ENCODE measurements at places on chromosomes 2 and 18. TPM values are rescaled to one million over a fixed set of nuclear protein-coding genes. Genes with fewer than 3 reads are reported as not detected.

GRCh38 chr18:37674570-37674969 is 109.0 kb upstream of the CELF4 start:
- no peak for DNase-seq

DNA sequence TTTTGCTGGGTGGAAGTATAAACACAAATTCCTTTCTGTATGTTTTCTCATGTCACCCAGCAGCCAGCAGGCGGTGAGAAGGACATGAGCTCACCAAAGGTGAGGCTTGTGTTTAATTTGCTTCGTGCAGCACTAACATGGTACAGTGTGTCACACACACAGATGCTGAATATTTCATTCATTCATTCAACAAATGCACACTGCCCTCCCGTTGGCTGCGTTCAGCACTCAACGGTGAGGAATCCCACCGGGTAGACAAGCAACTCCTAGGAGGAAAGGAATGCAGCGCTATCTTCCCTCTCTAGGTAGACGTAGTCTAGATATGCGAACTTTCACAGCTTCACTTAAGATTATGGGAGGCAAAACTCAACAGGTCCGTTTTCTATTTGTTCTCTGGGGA is 85.1 kb downstream of the LONRF2 start:
- DNase-seq: no peak

DNA sequence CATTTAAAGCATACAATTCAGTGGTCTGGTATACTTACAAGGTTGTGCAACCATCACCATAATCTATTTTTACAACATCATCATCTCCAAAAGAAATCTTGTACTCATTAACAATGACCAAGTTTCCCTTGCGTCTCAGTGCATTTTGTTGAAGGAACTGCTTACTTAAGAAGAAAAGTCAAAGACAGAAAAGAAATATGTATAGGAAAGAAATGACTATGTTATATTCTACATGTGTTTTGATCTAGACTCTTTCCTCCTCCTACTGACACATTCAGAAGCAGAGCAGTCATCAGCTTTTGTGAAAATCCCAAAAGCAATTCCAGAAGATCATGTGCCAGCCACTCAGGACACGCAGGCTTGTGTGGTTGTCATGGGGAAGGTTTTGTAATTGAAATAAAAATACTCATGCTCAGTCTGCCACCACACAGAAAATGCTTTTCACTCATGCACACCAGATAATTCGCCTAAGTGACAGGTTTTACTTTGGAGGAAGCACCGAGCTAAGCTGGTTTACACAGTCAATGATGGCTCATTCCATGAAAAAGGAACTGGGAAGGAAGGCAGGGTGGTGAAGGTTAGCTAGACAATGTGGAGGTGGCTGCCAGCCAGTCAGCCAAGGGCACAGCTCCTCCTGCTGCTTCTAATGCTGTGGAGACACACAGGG is 158.5 kb upstream of the REV1 start:
- DNase-seq: no peak

DNA sequence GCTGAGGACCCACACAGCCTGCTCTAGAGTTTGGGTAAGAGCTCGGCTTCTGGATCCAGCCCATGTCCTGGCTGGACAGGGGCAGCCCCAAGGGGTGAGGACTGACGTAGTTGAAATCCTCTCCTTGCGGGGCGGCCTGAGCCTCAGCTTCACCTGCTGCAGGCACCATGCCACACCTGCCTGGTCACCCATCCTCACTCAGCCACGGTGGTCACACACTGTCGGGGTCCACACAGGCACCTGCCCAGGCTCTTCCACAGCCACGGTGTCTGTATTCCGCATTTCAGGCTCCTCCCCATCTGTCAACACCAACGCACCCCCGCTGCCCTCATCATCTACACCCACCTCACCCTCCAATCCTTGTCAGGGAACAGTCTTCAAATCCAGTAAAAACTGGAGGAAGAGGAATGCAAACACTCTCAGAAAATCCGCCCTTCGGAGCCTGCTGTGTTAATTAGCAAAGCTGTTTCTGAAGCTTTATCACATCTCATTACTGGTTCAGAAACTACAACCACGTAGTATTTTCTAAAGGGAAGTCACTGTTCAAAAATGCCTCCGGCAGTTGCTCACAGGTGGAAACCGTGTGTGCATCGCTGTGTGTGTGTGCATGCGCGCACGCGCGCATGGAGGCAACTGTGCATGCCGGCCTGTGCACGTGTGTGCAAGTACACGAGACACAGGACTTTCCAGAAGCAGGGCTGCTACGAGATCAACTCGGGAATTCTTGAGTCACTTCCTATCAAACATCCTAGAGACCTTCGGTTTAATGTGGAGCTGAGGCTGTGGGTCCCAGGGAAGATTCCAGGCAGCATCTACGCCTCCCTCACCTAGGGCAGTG is 38.2 kb downstream of the SLC66A2 start:
- DNase-seq: peak; percentile 50

DNA sequence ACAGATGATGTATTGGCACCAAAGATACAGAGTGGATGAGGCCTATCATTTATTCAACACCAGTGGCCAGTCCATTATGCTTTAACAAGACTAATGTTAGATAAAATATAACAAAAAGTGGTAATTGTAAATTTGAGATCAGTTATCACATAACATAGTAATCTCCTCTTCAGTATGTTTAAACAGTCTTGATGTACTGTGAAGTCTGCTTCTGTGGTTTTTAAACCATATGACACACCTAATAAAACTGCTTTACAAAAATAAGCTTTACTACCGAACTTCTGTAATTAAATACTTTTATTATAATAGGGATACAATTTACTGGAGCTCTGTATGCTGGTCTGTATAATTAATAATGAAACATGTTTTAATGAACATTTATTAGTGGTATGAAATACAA is 2156.1 kb upstream of the CELF4 start:
- DNase-seq: no peak

- no peak for DNase-seq
Observed at GRCh38 chr2:125901278-125901677, 754.7 kb upstream of the GYPC start.

DNA sequence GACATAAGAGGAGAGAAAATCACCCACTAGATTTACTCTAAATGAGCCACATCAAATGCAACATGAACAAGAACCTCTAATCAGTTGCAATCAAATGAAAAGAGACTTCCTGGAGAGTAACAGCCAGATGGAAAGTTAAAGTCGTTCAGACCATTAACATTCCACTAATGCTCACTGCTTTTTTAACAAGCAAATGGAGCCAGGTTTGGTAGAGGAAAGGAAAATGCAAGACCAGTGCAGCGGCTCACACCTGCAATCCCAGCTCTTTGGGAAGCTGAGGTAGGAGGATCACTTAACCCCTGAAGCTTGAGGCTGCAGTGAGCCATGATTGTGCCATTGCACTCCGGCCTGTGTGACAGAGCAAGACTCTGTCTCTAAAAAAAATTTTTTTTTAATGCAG is 48.5 kb downstream of the CACNB4 start:
- DNase-seq: no peak

GRCh38 chr2:134466141-134466540 is 212.3 kb downstream of the MGAT5 start:
- peak; percentile 74 for DNase-seq

DNA sequence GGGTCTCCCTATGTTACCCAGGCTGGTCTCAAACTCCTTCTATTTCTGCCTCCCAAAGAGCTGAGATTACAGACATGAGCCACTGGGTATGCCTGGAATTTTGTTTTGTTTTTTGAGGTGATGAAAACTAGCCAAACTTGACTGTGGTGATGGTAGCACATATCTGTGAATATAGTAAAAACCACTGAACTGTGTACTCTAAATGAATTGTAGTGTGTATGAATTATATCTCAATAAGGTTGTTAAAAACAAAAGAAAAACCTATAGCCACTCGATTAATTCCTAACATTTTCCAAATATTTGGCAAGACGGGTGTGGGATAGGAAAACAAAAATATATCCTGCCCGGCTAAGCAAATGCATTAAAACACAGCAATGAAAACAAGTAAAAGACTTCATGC is 1302.3 kb upstream of the CHAC2 start:
- no peak for DNase-seq

RAX gene
- not detected for total RNA-seq

MEIS1 gene
- 0.15 TPM for total RNA-seq

IL18R1 gene
- total RNA-seq: 0.41 TPM

DNAH6 gene
- total RNA-seq: 0.04 TPM

CRYGD gene
- total RNA-seq: 5.5 TPM

LOXL3 gene
- total RNA-seq: 7.7 TPM

EFHD1 gene
- total RNA-seq: 3.8 TPM

ACADL gene
- total RNA-seq: not detected

PAX8 gene
- not detected for total RNA-seq

All from H7 (cell line).